Breast epithelium (tissue), 4 donors: ENCODE measurements at places on chromosomes 6 and 20. TPM values are rescaled to one million over a fixed set of nuclear protein-coding genes. Genes with fewer than 3 reads are reported as not detected.

Gene OR2H2
- total RNA-seq, result not detected

Gene CGA
- not detected for total RNA-seq

Gene MUC22
- not detected for total RNA-seq

Gene ZNF334
- 18.7 TPM for total RNA-seq

DNA sequence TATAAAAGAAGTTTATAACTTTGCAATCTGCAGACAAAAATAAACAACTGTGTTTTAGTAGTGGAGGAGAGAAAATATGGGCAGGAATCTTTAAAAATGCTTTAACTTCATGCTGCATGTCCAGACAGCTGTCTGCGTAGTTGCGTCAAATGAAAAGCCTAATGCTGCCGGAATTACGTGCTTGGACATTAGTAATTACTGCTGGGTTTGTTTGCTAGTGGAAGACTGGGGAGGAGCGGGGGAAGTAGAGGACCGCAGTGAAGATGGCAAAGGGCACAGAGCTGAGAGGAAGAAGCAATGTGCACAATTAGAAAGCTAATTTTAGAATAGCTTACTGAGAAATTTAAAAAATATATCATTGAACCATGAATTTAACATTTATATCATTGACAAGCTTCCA lies 2.4 kb downstream of the SNAP25 start:
- no peak for DNase-seq

GRCh38 chr20:59351157-59352040 lies 51.0 kb downstream of the EDN3 start:
- DNase-seq, result no peak

- DNase-seq, result no peak
These were observed 69.5 kb upstream of the FOXQ1 start for GRCh38 chr6:1242446-1242845.

DNA sequence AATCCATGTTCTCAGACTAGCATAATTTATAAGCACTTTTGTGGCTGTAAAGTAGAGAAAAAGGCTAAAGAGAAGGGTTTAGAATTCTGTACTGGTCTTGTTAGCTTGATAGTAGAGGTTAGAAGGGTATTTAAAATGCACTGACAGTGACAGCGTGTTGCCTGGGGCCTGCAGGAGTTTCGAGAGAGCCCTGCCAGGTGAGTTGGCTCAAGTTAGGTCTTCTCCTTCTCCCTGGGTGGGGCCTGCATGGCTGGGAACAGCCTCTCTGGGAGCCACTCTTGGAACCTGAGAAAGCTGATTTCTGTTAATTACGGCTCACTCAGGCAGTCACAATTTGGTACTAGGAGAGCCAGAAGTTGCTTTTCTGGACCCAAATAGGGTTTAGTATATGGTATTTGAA lies 103.7 kb downstream of the ARID1B start:
- no peak for DNase-seq

GRCh38 chr20:39785252-39785917 lies 823.2 kb downstream of the DHX35 start:
- DNase-seq, result no peak

- DNase-seq, result no peak
These were observed 54.4 kb downstream of the PRR18 start for GRCh38 chr6:166253778-166254204.

GRCh38 chr6:157641837-157642236 lies 181.2 kb upstream of the SNX9 start:
- DNase-seq, result no peak
